ENCODE measurements at places on chromosomes 12 and 14.

- DNase-seq, result no peak
Observed at GRCh38 chr14:79009286-79009685, 839.1 kb downstream of the NRXN3 start.

- DNase-seq, result no peak
Observed at GRCh38 chr12:46686267-46686942, 139.4 kb downstream of the SLC38A4 start.

DNA sequence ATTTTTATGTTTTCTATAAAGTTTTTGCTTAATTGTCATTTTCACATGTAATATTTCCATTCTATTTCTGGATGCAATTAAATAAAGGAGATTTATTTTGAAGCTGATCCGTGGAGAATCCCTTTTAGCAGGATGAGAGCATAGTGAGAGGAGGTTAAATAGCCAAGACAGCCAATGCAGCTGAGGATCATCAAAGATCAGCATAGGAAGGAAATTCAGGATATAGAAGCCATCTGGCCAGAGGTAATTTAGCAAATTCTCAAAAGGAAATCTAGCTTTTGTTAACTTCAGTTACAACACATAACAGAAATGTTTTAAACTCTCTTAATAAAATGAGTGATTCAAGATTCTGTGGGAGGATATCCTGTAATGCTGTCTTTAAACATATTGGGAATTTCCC lies 122.8 kb upstream of the PDE3A start:
- no peak for DNase-seq

- no peak for DNase-seq
Observed at GRCh38 chr12:92991134-92991533, 62.0 kb upstream of the EEA1 start.

DNA sequence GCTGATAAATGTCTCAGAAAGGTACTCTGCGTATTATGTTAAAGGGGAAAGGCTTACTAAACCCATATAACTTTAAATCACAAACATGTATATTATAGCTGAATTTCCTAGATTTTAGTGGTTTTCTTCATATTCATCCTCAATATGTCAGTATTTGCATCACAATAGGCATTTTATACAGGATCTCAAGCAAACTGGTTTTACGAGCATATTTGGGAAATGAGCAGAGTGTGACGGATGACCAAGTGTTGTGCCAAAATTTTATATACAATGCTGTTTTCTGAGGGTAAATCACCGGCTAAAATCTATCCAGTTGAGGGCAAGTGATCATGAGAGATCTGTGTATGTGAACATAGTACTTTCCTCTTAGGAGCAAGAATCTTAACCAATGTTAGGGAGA lies 8.4 kb downstream of the CPM start:
- DNase-seq, result no peak

- no peak for DNase-seq
Observed at GRCh38 chr12:51906430-51907082, 748 bp upstream of the ACVRL1 start.

GRCh38 chr14:26403760-26404159 lies 194.1 kb downstream of the NOVA1 start:
- DNase-seq, result no peak

DNA sequence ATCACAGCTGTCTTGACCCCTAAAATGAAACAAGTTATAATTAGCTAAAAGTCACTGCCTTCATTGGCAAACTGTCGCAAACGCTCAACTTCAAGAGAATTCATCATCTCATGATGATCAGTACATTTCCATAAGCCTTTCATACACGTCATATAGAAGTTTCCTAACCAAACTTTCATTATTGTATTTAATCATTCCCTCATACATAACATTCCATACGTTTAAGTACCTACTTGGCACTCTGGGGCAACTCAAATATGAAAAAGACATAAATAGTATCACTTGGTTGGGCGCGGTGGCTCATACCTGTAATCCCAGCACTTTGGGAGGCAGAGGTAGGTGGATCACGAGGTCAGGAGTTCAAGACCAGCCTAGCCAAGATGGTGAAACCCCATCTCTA lies 12.4 kb upstream of the PPP2R5E start:
- no peak for DNase-seq

GRCh38 chr12:8572507-8572906 lies 31.8 kb upstream of the CLEC4E start:
- DNase-seq, result no peak

DNA sequence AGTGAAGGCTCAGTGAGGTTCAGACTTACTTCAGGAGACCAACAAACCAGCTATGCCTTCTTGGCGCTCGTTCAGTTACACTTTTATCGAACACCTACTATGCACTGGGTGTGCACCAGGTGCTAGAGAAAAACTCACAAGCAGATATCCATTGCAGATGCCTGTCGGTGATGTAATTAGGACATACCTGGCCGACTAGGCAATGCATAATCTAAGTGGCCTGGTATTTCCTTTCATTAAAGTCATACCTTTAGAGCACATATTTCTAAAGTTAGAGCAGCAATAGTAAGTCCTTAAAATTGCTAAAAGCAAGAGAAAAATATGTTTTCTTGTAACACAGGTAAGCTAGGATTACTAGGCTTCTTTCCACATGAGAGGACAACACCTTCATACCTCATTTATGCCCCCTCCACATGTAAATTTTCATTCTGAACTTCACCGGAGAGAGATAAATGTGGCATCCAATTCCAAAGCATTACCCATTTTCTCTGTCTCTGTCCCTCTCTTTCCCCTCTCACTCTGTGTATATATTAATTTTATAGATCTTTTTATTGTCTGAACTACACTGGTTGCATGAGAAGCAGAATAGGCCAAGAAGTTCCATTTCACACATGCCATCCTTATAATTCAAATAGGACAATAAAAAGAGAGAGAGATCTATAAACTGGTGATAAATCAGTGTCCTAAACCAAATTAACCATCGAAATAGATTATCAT lies 242.2 kb downstream of the SPTSSA start:
- DNase-seq, result no peak

DNA sequence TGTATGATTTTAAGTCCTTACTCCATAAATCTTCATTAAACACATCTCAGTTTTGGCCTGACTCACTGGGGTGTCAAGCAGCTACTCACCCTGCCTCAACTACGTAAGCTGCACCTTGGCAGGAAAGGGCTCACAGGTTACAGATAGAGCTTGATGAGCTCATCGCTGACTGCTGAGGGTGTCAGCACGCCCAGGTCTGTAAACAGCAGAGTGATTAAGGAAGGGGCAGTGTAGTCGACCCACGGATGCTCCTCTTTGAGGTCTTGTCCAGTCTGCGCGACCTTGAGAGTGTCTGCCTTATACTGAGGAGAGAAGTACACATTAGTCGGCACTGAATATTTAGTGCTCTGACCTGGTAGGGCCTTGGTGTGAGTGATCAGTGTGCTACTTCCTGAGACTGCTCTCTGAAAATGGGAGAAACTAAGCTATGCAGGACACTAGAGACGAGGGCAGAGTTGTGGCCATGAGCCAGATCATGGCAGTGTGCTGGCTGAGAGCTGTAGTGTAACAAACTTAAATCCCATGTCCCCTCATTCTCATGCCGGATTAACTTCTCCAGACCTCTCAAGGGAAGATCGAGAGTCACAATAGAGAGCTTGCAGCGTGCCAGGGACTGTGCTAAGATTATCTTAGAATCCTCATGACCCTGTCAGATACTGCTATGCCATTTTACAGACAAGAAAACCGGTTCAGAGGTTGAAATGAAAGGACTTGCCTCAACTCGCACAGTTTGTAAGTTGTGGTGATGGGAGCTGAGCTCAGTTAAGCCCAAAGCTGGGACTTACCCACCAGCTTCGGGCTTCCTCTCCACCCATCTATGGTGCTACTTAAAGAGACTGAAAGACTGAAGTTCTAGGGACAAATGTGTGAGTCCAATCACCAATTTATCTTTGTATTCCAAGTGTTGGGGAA lies 11.6 kb downstream of the EIF2B1 start:
- DNase-seq, result no peak
